ENCODE measurements at places on chromosomes 12 and 14.

DNA sequence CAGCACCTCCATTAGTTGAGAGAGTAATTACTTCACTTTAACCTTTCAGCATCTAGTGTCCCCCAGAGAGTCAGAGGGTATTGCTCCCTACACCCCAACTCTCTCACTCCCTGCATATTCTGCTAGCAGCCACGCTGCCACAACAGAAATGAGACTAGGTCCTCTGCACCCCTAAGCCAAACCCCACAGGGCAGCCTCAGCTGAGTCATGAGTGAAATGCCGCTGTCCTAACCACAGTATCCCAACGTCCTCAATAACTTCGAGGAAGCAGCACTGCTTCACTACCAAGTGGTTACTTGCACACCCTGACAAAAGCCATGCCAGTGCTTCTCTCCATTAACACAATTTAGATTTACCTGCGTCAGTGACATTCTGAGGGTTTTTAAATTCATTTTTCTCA is 6.9 kb upstream of the LYZ start:
- DNase-seq, result no peak

- no peak for DNase-seq
Measured at GRCh38 chr12:68861890-68862289, 53.9 kb downstream of the MDM2 start.

DNA sequence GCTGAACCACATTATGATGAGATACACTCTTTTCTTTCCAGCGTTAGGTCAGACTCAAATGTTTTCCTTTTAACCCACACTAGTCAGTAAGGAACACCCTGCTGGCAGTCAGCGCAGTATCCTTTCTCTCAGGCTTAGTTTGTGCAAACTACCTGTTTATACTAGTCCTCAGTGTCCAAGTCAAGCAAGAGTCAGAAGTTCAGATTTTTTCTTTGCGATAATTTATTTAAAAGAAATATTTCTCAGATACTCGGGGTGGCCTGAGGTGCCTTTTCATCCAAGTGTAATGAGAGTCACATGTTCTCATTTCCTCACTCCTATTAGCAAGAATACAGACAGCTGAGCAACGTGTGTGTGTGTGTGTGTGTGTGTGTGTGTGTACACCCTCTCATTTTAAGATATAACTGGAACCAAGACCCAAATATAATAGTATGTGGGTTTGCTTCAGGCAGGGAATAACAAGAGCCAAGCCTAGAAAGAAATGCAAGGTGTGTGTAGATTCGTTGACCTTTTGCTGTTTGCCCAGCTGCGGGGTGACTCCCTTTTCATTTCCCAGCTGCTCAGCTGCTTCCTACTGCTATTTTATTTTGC is 182.7 kb downstream of the KICS2 start:
- no peak for DNase-seq

GRCh38 chr12:113462117-113462774 is 9.4 kb downstream of the LHX5 start:
- DNase-seq, result peak; percentile 58

GRCh38 chr14:86712176-86712575 is 1182.2 kb downstream of the FLRT2 start:
- DNase-seq, result no peak

DNA sequence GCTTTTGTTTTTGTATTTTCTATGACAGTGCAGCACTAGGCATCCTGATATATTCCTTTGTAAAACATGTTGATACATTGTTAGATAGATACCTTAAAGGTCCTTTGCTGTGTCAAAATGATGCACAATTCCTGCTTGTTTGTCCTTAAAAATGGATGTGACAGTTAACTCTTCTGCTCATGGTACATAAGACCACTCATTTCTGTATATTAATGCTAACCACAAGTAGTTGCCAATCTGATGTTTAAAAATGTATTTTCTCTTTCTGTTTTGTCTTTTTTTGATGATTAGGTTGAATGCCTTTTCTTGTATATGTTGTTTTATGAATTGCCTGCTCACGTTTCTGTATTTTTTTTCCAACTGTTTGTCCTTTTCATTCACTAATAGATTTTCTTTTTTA is 35.1 kb downstream of the ATF7IP start:
- DNase-seq, result no peak

GRCh38 chr14:92259613-92260357 is 63.2 kb upstream of the SLC24A4 start:
- DNase-seq, result peak; percentile 9

- no peak for DNase-seq
Measured at GRCh38 chr14:103136388-103137271, 13.4 kb downstream of the TNFAIP2 start.

- no peak for DNase-seq
Measured at GRCh38 chr12:133234971-133235370, 706 bp downstream of the ANHX start.

DNA sequence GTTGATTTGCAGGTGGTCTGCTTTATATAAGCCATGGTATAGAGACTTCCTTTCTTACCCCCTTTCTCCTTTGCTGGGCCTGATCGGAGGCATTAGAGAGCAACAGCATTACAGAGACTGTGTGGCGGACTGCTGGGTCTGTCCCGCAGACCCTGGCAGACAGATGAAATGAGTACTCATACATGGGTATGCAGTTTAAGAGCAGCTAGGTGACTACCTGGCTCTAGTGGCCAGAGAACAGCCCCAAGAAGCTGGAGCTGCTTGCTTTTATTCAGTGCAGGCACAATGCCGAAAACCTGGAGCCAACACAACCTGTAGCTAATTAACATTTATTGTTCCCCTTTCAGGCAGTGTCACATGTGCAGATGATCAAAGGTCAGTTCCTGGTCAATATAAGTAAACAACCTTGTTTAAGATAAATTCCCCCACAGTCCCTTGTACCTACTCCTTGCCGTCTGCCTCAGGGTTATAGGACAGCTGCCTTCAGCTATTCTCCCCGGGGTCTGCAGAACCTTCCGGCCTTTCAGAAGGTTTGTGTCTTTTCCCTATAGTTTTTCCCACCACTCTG is 160.0 kb downstream of the TRHDE start:
- DNase-seq, result no peak

DNA sequence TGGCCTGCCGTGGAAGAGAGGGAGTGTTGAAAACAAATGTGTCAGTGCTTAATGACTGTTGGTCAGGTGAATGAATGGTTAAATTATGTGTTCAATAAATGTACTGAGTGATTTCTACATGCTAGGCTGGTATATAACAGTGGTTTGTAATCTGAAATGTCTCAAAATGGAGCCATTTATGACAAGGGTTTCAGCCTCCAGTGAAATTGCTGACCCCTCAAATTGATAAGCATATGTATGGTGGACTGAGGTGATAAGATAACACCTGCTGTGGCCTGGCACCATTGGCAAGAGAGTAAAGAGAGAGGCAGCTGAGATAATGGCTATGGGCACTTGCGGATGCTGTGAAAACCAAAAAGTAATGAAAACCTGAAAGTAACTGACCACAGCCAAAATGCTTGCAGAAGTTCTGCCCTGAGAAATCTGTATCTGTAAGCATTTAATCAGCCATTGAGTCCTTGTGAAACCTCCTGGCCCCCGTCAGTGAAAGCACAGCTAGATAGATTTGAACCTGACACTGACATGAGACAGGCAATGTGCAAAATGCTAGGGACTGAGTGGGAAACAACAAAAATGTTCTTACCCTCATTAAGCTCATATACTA is 1.4 kb upstream of the BCAT1 start:
- no peak for DNase-seq

DNA sequence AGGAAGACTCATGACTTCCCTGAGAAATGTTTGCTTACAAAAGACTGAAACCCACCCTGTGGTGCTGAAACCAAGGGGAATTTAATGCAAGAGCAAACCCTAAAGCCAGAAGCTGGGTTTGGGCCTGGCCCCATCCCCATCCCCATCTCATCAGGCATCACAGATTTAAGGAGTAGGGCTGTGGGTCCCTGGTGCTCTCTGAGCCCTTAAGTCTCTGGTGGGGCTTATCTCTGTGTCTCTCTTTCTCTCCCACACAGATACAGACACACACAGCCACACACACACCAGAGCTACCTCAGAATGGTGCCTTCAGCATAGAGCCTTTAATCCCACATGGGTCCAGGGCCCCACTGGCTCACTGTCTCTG is 237.1 kb downstream of the SLC41A2 start:
- DNase-seq, result no peak

DNA sequence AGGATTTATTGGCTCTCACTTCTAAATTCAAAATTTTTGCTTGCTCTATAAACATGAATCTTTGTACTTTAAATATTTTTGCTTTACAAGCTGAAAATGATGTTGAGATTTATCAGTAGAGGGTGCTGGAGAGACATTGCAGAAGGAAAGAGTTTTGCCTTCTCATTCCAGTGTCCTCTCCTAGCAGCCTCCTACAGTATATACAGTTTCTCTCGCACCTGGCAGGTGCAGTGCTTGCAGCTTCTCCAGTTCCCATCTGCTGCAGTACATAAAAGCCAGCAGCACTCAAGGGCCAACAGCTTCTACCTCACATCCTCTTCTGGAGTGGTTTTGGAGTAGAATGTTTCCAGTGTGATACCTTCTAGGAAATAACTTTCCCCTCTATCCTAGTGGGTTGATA is 601.8 kb upstream of the ATXN7L3B start:
- no peak for DNase-seq

DNA sequence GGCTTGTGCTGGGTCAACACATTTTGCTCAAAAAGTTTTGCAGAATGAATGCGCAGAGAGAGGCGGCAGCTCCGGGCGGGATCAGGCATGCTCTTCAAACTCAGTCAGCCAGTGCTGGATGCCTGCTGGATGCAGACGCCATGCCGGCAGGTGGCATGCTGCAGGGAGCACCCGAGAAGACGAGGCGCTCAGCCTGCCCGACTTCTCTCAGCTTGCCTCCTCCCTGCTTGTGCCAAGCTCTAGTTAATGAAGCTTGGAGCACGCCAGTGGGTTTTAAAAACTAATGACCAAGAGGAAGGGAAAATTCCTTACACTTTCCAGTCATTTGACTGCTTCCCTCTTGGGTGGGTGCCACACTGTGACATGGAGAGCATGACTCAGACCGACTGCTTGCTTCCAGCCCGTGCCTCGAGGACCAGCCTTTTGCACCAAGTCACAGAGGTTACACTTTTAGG is 39.8 kb downstream of the SLC24A4 start:
- DNase-seq, result no peak

DNA sequence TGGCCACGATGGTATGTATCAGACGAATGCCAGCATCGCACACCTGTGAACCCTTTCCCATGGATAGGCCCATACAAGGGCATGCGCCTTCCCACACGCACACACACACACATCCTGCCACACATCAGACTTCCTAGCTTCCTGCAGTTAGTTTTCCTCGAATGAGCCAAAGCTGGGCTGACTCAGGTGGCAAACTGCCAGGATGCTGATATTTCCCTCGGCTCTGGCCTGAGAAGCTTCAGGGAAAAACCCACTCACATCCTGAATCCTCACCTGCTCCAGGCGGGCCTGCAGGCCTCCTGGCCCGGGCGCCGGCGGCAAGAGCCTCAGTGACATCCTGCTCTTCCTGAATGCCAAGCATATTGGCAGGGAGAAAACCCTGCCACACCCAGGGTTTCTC is 22.4 kb downstream of the CALM1 start:
- no peak for DNase-seq

- peak; percentile 94 for DNase-seq
Measured at GRCh38 chr14:20469242-20469889, at the start of gene PNP. Gene PNP (plus strand): TSS chr14:20469406. CDS start chr14:20469525, 119 bp downstream.

DNA sequence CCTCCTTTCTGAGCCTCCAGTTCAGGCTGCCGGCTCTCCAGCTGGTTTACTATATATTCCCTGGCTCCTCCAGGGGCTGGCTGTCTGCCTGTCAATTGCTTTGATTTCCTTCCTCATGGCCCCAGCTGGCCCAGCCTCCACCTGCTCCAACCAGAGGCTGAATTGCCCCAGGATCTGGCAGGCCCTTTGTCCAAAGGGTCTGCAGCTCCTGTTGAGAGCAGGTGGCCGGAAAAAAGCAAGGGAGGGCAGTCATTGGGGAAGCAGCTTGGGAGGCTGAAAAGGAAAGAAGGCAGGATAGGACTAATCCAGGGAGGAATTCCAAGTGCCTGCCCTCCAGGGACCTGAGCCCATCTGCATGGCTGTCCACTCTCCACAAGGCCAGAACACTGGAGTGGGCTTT is 25.3 kb downstream of the PAH start:
- DNase-seq, result no peak

DNA sequence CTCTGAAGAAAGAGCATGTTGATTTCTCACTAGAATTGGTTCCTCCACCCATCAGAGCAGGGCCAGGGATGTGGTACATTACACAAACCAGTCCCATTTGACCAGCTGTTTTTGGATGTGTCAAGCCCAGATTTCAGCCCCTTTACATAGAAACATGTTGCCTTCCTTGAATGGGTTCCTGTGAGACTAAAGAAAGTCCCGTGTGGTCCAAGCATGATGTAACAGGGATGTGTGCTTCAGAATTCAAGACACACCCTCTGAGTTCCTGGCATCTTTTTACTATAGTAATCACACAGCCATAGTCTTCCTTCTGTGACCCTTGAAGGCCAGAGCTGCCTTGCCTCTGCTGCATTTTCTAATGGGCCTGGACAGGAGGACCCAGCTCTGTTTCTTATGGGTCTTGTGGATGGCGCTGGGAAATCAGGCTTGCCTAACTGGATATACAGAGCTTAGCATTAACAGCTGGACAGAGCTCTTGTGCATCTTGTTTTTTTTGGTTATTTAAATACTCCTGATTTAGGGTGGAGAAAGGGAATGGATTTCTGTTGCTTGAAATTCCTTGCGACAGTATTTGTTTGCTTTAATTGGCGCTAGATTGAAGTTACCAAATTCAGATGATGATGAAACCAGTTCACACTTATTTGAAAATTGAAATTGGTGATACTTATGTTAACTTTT is 341.0 kb downstream of the ZFP36L1 start:
- no peak for DNase-seq

DNA sequence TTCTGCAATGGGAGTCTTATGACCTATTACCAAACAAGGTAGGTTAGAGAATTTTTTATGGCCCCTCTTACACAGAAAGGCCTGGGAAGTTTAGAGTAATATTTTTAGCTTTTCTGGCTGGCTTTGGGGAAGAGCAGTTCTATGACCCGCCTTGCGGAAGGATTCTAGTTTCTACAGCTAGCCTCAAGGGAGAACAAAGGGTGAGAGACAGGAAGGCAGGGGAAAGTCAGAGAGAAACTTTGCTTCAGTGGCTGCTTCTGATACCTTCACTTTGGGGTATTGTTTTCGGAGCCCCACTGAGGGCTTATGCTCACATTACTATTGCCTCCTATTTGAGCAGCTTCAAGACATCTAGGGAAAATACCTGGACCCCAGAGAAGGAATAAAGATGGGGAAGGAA is 80.7 kb upstream of the NUDT4 start:
- DNase-seq, result no peak

Measured in CD4-positive, alpha-beta T cell treated with Interferon alpha-2 for 1 hour (primary cell).